Activated T-cell treated with anti-CD3 and anti-CD28 coated beads, Interleukin-2, amount 50 U/mL, for 24 hours (primary cell): ENCODE measurements at places on chromosomes 1 and 21.

DNA sequence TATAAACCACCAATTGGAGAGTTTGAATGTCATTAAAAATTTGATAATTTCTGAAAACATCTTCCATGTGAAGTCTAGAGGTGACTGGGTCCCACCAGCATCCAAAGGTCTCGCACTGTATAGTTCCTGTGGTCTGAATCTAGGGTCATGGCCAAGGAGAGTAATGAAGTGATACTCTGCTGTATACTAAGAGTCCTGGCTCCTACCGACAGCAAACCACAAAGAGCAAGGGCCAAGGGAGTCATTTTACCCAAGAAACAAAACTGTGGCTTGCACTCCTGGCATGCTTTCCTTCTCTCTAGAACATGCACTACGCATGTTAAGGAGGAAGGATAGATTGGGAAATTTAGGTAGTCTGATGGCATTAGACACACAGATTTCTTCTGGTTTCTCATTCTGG, 115.6 kb downstream of the BRINP2 start:
- H3K27me3 ChIP-seq, result no peaks in the 10 kb centered on the region
- no peak overlapping the region for H3K4me3 ChIP-seq
- H3K36me3 ChIP-seq, result no peaks in the 10 kb centered on the region
- no peak overlapping the region for H3K27ac ChIP-seq

GRCh38 chr1:27348861-27349783, 7.3 kb downstream of the SYTL1 start:
- no peaks in the 10 kb centered on the region for H3K27me3 ChIP-seq
- peak overlapping the region; percentile 55 for H3K27ac ChIP-seq
- H3K4me1 ChIP-seq, result peaks cover 23% of the 10 kb centered on the region
- peaks cover 9% of the 10 kb centered on the region for H3K36me3 ChIP-seq

DNA sequence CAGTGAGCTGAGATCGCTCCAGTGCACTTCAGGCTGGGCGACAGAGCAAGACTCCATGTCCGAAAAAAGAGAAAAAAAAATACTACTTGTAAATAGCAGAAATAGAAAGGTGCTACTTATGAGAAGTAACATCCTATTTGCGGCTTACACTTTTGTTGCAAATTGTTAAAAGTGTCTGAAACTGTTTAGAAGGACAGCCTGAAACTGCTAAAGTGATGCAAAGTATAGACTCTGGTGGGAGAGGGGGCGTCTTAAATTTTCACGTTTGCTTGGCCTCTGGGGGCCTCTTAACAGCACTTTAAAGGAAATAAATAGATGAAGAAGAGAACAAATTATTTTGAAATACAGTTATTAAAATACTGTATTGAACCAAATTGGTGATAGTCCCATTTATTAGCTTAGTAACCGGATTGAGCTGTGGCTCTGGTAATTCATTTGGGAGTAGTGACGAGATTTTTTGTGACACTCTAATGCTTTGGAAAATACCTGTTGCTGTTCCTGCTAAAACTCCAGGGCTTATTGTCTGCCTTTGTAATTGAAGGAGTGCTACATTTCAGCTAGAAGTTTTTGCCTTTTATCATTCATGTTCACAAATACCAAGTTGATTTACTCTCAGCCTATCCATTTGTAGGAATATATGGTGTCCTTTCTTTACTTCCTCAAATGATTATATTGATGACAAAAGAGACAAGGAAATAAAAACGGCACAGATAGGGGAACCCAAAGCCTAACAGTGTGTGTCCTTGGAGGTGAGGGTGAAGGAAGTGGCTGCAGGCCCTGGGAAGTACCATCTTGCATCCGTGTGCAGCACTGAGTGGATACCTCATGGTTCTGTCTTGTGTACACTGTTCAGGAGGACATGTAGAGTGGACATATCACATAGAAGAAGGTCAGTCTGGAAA, 6.2 kb downstream of the PKNOX1 start:
- DNase-seq, result no peak
- H3K4me1 ChIP-seq, result peaks cover 60% of the 10 kb centered on the region
- H3K27me3 ChIP-seq, result no peaks in the 10 kb centered on the region
- peaks cover 36% of the 10 kb centered on the region for H3K36me3 ChIP-seq
- H3K27ac ChIP-seq, result peak overlapping the region; percentile 13

DNA sequence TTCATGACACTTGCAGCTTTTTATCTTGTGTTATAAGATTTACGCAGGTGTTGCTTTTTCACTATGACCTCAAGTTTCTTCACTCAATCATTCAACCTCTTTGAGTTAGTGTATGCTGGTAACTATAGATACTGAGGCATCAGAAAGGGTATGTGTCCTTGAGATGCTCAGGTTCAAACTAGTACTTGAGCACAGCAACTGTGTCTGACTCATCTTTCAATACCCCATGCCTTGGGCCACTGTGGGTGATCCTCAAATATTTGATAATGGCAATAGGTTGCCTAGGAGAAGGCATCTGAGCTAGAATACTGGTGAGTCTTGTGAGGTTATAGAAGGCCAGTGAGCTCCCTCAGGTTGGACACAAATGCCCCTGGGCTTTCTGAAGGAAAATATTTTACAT, 88.1 kb upstream of the SPATA6 start:
- H3K4me1 ChIP-seq, result no peaks in the 10 kb centered on the region
- no peaks in the 10 kb centered on the region for H3K36me3 ChIP-seq
- no peak overlapping the region for H3K27ac ChIP-seq

GRCh38 chr1:177964336-177964735, 5.5 kb downstream of the SEC16B start:
- H3K36me3 ChIP-seq, result no peaks in the 10 kb centered on the region
- H3K27ac ChIP-seq, result no peak overlapping the region
- H3K27me3 ChIP-seq, result no peaks in the 10 kb centered on the region
- H3K4me1 ChIP-seq, result no peaks in the 10 kb centered on the region
- no peak overlapping the region for H3K4me3 ChIP-seq
- DNase-seq, result no peak

- no peak overlapping the region for H3K27ac ChIP-seq
- H3K4me3 ChIP-seq, result peak overlapping the region; percentile 82
- peaks cover 21% of the 10 kb centered on the region for H3K4me1 ChIP-seq
- H3K27me3 ChIP-seq, result peaks cover 29% of the 10 kb centered on the region
Measured at GRCh38 chr1:111737216-111738132, 1.7 kb downstream of the INKA2 start.

GRCh38 chr1:156643049-156643777, 1.3 kb downstream of the BCAN start:
- no peak for DNase-seq
- H3K4me3 ChIP-seq, result no peak overlapping the region
- peaks cover 91% of the 10 kb centered on the region for H3K27me3 ChIP-seq

DNA sequence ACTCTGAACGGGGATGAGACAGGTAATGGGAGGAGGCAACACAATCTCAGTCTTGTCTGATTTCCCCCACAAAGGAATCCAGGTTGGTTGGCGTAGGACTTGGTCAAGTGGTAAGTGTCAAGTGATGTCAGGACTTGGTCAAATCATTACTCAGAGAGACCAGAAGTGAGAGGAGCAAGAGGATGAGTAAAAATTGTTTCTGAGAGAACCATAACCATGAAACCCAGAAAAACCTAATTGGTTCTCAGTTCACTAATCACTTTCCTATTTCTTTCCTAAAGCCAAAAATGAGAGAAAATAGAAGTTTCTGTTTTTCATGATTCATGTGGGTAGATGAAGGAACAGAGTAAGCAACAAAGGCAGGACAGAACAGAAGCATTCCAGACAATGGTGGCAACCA, 5.0 kb downstream of the PHC2 start:
- no peaks in the 10 kb centered on the region for H3K36me3 ChIP-seq
- DNase-seq, result no peak
- peaks cover 6% of the 10 kb centered on the region for H3K4me1 ChIP-seq
- no peak overlapping the region for H3K4me3 ChIP-seq
- no peak overlapping the region for H3K27ac ChIP-seq
- peaks cover 33% of the 10 kb centered on the region for H3K27me3 ChIP-seq
